Stimulated activated CD4-positive, alpha-beta T cell treated with anti-CD3 and anti-CD28 coated beads, Interleukin-1b, Interleukin-23, amount 100 ng/mL, for 24 hours (primary cell): ENCODE measurements at places on chromosomes 5 and 9.

DNA sequence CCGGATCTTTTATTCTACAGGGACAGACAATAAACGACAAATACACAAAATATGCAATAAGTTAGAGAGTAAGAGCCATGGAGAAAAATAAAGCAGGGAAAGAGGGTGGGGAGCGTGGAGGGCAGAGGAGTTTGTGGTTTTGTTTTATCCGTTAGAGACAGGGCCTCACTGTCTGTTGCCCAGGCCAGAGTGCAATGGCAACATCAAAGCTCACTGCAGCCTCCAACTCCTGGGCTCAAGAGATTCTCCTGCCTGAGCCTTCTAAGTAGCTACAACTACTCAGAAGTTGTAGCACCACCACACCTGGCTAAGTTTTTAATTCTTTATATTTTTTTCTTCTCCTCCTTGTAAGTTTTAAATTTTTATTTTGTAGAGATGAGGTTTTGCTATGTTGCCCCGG is 54.5 kb upstream of the CTNNA1 start:
- DNase-seq: no peak

DNA sequence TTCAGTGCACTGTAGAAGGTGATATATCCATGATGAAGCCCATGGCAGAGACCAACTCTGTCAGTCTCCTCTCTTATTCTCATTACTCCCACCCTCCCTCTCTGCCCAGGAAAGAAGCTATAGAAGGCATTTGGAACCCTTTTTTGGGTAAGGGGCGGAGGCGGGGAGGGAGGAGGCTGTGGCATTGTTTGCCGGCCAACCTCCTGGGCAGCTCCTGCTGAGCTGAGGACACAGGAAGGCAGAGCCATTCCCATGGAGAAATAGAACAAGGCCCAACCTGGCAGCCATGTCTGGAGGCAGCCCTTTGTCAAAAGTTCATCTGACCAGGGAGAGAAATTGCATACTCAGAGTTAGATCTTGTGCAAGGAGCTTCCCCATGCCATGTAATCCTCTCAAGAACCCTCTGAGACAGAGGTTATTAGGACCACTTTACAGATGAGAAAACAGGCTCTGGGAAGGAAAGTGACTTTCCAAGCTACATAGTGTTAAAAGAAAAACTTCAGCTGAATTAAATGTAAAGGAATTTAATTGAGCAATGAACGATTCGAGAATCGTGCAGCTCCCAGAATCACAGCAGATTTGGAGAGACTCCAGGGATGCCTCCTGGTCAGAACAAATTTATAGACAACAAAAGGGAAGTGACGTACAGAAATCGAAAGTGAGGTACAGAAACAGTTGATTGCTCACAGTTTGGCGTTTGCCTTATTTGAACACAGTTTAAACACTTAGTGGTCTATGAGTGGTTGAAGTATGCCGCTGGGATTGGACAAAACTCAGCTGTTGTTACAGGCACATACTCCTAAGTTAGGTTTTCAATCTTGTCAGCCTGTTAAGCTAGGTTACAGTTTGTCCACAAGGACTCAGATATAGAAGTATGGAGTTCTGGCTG is 158.6 kb downstream of the MELK start:
- DNase-seq: no peak

DNA sequence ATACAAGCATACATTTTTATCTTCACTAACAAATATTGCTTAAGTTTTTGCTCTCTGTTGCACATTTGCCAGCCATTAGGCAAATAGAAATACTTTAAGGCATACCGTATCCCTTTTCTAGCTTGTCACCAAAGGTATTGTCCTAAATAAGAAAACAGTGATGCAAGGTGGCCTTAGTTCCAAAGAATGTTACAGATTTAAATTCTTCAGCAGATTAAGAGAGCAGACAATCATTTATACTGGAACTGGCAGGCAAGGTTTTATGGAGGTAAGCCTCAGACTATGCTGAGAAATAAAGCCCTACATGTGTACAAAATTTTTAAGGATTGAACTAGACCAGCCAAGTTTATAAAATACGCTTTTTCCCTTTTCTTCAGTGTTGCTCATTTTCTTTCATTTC is 247.8 kb downstream of the IZUMO3 start:
- DNase-seq: no peak

DNA sequence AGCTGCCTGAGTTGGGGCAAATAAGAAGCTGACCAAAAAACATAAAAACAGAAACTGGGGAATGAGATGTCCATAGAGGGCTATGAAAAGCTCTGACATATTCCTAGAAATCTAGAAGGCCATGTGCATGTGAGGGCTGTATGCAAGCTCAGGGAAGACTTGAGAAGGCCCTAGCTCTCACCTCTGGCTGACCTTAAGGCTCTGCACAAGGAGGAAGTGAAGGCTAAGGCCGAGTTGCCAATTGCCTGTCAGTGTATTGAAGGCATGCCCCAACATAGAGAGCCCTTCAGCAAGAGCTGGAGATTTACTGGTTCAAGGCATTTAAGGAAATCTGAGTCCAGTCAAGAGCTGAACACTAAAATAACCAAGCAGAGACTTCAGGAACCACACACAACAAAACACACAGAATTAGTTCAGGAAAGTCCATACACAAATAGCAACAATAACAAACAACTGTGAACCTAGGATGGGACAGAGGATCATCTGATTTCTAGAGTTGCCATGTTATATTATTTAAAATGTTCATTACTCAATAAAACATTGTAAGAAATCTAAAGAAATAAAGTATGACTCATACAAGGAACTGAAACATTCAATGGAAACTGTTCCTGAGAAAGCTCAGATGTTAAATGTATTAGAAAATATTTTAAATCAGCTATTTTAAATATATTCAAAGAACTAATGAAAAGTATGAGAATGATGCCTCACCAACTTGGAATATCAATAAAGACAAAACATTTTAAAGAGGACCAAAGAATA is 161.8 kb downstream of the AUH start:
- DNase-seq: no peak

DNA sequence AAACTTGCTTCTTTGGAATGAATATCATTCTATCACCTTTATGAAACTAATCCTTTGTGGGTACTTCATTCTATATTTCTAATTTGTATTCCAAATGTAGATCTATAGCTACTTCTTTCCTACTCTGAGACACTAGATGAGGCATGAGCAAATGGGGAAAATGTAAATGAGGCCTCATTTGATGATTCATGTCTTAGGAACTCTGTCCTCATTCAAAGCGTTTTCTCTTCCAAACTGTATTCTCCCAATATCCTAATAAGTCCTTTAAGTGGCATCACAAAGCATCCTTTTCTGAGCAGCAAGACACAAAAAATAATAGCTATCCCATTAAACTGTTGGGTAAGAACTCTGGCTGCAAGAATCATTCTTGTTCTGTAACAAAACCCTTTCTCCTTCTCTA is 56.1 kb downstream of the TTLL11 start:
- no peak for DNase-seq

GRCh38 chr9:26955222-26955903 is 849 bp upstream of the IFT74 start:
- no peak for DNase-seq

DNA sequence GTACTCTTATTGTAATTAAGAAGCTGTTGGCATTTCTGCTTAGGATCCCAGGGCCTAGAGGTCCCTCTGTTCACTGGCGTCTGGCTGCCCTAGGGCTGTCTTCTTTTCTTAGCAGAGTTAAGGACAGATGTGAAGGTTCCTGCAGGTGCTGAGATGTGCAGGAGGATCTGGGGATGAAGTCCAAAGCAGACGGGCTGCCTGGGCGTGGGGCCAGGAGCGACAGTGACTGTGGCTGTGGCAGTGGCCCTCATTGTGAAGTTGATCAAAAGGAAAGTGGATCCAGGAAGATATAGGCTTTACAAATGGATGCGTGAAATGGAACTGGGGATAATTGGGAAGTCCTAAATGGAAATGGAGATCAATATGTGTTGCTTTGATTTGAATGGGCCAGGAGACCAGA is 19.1 kb upstream of the SH3PXD2B start:
- no peak for DNase-seq

- no peak for DNase-seq
Observed at GRCh38 chr5:14588145-14588544, 6.6 kb downstream of the OTULINL start.

GRCh38 chr5:52880541-52880940 is 92.8 kb downstream of the ITGA1 start:
- DNase-seq: no peak

DNA sequence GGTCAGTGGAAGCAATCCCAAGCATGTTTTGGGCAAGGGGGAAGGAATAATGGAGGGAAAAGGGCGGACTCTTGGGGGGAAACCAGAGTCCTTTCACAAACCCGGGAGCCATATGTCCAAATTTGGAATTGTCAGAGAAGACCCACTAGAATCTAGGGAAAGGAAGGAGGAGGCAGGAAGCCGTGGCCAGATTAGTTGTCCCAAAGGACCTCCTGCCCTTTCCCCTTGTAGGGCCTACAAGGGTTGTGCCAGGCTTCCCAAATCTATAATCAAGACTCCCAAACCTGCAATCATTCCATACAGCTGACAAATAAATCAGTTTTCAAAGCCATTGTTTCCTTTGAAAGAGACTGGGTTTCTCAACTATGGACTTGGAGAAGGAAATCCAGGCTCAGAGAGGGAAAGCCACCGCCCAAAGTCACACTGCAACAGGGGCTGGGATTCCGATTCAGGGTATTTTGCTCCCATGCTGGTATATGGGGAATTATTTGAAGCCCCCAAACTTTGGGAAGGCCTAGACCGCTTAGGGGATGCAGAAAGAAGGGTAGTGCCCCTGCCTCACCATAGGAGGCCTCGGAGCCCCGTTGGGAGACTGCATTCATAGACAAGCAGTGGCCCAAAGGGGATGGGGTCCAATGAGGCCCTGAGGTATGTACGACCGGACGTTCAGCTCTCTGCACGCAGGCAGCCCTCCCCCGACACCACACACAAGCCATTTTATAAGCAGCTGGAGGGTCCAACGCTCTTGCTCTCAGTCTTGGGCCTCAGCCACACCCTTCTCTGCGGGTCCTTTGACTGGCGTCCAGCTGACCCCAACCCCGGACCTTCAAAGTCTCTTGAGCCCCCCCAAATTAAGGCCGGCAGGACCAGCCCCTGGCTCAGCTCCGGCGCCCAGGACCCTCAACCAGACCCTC is 815 bp downstream of the ANXA6 start:
- DNase-seq: no peak

DNA sequence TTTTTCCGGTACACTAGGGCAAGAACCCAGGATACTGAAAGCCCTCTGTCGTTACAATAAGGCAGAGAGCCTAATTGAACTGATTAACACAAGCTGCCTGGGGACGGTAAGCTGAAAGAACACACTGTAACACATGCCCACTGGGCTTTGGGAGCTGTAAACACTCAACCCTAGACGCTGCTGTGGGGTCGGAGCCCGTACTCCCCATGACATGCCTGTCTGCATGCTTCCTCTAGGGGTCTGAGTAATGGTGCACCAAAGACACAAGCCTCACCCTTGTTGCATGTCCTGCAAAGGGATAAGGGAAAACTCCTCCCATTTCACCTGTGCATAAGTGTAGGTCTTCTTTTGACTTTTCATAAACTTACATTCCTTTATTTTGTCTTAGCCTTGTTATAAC is 194.0 kb downstream of the FBXL7 start:
- no peak for DNase-seq

DNA sequence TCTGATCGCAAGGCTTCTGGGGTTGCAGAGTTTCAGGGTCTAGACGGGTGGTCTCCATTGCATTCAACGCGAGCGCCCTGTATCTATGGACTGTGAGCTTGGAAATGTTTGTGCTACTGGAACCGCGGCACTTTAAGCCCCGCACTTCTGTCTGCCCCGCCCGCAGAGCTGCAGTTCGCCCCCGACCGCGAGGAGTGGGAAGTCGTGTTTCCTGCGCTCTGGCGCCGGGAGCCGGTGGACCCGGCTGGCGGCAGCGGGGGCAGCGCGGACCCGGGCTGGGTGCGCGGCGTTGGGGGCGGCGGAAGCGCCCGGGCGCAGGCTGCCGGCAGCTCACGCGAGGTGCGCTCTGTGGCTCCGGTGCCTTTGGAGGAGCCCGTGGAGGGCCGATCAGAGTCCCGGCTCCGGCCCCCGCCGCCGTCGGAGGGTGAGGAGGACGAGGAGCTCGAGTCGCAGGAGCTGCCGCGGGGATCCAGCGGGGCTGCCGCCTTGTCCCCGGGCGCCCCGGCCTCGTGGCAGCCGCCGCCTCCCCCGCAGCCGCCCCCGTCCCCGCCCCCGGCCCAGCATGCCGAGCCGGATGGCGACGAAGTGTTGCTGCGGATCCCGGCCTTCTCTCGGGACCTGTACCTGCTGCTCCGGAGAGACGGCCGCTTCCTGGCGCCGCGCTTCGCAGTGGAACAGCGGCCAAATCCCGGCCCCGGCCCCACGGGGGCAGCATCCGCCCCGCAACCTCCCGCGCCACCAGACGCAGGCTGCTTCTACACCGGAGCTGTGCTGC is 1.0 kb downstream of the ADAMTS19 start:
- no peak for DNase-seq

GRCh38 chr9:117302487-117302886 is 112.4 kb downstream of the ASTN2 start:
- no peak for DNase-seq

DNA sequence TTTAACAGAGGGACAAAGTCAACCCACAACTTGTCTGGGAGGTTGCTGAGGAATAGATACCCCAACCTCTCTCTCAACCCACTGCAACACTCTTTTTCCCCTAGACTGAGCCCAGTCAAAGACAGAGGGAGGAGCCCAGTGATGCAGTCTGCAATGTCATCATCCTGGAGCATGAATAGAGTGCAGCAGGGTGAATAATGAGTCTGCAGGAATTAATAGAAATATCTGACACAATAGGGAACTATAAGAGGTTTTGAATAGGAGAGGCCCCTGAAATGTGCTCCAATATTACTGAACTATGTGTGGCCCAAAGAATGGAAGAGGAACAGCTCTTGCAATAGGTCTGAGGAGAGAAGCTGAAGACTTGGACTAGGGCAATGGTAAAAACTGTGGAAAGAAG is 59.1 kb downstream of the PDCD1LG2 start:
- DNase-seq: no peak

GRCh38 chr5:56671571-56671970 is 143.8 kb upstream of the MAP3K1 start:
- DNase-seq: no peak

DNA sequence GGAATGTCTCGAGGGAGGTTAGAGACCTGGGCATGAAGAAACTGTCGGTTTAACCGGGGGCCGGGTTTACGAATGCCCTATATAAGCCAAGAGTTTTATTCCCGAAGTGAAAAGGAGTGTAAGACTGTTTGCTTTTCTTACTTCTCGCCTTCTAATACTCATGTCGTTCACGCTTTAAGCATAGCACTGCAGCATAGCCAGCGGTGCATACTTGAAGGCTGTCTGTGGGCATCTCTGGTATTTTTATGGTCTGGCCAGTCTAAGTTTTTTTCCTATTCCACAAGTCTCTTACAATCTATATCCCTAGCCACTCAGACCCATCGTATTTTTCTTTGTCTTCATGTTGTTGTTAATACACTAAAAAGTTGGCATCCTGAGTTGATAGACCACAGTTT is 1.2 kb downstream of the UHRF2 start:
- DNase-seq: no peak

DNA sequence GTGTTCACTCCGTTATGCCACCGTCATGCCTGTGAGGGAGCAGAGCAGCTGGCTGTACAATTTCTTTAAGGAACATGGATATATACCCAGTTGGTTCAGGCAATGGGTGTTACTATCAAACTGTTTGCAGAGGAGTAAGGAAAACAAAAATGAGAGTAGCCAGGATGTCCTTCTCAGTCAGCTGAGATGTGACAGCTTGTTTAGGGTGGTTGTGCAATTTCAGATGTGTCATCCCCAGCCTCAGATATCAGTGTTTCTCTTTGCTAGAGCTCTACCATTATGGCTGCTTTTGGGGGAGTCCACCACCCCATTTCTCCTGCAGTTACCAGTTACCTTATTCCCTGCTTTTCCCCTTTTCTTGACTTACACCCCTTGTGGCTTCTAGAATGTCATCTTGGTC is 135.2 kb upstream of the SLC24A2 start:
- DNase-seq: no peak

GRCh38 chr9:14018081-14018480 is 295.9 kb downstream of the NFIB start:
- DNase-seq: no peak
